ENCODE measurements at places on chromosomes 4 and X.

DNA sequence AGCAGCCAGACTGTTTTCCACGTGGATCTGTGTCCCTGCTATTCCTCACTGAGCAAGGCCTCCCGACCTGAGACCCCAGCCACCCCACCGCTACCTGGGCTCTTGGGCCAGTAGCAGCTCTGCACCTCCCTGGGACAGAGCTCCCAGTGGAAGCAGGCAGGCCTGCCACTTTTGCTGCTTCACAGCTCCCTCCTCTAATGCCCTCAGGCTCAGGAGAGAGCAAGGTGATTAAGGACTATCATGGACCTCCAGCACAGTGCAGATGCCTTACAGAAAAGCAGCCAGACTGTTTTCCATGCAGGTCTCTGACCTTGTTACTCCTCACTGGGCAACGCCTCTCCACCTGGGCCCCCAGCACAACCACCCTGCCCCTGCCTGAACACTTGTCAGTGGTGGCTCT, 37.0 kb downstream of the AWAT2 start:
- no peak for DNase-seq

- no peak for DNase-seq
Observed at GRCh38 chr4:174600391-174600790, 78.1 kb upstream of the HPGD start.

DNA sequence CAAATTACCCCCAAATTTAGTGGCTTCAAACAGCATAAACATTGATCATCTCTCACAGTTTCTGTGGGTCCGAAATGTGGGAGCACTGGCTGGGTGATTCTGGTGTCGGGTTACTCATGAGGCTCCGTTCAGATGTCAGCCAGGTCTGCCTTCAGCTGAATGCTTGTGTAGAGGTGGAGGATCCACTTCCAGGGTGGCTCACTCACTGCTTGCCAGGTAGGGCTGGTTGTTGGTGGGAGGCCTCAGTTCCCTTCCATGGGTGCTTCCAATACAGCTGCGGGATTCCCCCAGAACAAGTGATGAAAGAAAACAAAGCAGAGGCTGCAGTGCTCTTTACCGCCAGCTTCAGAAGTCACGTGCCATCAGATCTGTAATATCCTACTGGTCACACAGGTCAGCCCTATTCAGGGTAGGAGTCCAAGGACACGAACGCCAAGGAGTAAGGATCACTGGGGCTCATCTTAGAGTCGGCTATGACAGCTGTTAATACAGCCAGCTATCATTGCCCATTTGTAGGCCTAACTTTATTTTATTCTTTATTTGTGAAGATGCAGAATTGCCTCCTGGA, 1.1 kb upstream of the SMIM43 start:
- DNase-seq: no peak

GRCh38 chrX:133258481-133258880, 40.3 kb upstream of the TFDP3 start:
- no peak for DNase-seq

- DNase-seq: no peak
Observed at GRCh38 chr4:153469031-153469430, 2.9 kb downstream of the TMEM131L start.

- peak; percentile 87 for DNase-seq
Observed at GRCh38 chr4:1011022-1011665, at the start of gene FGFRL1. Gene FGFRL1 (plus strand): TSS chr4:1011626. CDS start chr4:1012486, 860 bp downstream.

- DNase-seq: no peak
Observed at GRCh38 chr4:52657292-52657617, 1.8 kb downstream of the USP46 start.

GRCh38 chrX:13103914-13104274, 59.5 kb upstream of the FAM9C start:
- no peak for DNase-seq

- DNase-seq: no peak
Observed at GRCh38 chrX:123436512-123437136, 252.5 kb downstream of the GRIA3 start.

GRCh38 chr4:115781528-115782146, 668.2 kb upstream of the NDST4 start:
- no peak for DNase-seq

- DNase-seq: no peak
Observed at GRCh38 chr4:48085821-48086589, 48.0 kb downstream of the TXK start.

DNA sequence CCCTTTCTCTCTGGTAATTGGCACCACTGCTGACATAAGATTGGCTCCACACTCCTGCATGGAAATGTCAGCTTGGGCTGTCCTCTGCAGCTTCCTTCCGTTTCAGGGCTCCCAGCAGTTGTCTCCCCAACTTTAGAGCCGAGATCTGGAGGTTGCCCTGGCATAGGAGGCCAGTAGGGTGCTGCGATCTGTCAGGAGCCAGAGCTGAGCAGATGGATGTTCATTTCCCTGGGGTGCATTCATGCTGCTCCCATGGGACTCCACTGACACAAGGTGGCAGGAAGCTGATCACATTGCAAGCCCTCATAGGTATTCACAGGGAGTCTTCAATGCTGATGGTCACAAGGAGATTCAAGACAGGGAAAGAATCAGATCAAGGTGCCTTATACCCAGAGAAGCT, 116.6 kb upstream of the RAI2 start:
- no peak for DNase-seq

- no peak for DNase-seq
Observed at GRCh38 chrX:103792916-103793544, 16.4 kb downstream of the PLP1 start.

GRCh38 chr4:128393101-128393704, 105.6 kb upstream of the PGRMC2 start:
- DNase-seq: no peak

DNA sequence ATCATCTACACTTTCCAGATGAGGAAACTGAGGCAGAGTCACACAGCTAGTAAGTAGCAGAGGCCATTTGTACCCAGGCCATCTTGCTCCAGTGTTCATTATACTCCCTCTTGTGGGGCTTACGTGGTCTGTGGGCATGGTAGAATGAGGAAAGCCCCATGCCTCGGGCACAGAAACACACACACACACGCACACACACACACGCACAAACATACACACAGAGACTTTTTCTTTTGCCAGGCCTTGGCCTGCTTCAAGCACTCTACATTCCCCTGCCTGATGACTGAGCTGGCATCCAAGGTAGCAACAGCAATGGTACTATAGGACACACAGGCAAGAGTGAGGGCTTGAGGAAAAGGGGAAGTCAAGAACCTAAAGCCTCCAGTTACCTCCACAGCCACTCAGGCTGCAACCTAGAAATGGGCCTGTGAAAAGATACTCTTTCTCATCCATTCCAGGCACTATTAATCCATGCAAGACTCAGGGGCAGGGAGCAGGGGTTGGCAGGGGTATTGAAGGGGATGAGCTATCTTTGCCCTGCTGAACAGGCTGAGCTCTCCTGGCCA, 43.6 kb downstream of the STARD8 start:
- DNase-seq: no peak

DNA sequence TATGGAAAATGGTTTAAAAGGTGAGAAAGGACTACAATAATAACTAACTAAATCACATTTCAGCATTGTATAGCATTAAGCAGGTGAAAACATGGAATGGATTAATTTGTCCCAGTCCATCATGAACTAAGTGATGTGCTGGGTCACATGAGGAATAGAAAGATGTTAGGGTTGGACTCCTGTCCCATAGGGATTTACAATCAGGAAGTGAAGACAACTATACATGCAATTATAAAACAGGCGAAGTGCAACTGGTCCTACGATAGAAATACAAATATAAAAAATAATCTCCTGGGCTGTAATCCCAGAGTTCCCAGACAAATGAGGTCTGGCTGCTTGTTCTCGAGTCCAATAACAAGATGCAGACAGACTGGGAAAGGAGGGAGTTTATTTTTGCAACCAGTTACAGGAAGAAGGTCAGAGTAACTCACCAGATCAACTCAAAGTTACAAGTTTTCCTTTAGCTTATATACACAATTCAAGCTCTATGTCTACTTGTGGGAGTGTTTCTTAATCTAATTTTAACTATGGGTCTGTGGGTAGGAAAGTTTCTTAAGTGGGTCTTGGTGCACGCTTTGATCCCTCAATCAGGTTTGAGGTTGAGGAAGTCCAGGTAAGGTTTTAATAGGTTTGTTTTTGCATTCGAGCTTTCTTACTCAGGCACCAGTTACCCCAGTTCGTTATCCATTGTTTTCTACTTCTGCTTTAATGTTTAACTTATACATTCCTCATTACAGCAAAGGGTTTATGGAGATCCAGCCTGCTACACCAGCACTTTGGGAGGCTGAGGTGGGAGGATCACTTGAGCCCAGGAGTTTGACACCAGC, 50.1 kb downstream of the IGFBP7 start:
- no peak for DNase-seq

DNA sequence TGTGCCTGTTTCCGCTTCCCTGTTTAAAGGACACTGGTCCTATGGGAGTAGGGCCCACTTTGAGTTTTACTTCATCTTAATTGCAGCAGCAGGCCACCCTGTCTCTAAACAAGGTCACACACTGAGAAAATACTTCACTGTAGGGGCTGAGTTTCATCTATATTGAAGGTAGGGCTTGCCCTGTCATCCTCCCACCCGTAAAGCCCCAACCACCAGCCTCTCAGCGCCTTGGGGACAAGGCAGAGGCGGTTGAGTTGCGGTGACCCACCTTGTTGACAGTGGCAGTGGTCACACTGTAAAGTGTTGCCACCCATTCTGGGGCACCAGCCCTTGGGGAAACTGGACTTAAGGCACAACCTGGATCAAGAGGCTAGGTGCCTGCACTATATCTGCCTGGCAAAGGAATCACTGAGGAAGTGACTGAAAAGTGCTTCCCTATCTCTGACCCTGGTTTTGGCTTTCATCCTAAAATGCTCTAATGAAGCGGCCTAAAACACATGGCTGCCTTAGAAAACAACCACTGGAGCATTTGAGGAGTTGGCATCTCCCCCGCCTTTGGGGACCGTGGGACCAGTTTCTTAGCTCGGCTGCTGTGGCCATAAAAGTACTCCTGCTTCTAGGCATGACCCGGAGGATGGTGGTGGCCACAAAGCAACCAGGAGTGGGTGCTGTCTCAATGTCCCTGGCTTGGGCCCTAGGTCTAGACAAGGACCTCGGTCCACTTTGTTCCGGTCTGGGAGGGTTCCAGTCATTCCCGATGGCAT, 7.8 kb upstream of the WDR1 start:
- DNase-seq: no peak

GRCh38 chr4:4866124-4866865, 6.8 kb downstream of the MSX1 start:
- no peak for DNase-seq

GRCh38 chr4:126869967-126870366, 762.8 kb upstream of the INTU start:
- DNase-seq: no peak

GRCh38 chr4:161186012-161186411, 977.8 kb downstream of the FSTL5 start:
- DNase-seq: no peak

- no peak for DNase-seq
Observed at GRCh38 chr4:38647101-38647819, 16.7 kb upstream of the KLF3 start.

GRCh38 chr4:24529555-24529954, 54.8 kb downstream of the DHX15 start:
- no peak for DNase-seq

- DNase-seq: no peak
Observed at GRCh38 chrX:24276015-24276414, 37.9 kb downstream of the SUPT20HL2 start.

DNA sequence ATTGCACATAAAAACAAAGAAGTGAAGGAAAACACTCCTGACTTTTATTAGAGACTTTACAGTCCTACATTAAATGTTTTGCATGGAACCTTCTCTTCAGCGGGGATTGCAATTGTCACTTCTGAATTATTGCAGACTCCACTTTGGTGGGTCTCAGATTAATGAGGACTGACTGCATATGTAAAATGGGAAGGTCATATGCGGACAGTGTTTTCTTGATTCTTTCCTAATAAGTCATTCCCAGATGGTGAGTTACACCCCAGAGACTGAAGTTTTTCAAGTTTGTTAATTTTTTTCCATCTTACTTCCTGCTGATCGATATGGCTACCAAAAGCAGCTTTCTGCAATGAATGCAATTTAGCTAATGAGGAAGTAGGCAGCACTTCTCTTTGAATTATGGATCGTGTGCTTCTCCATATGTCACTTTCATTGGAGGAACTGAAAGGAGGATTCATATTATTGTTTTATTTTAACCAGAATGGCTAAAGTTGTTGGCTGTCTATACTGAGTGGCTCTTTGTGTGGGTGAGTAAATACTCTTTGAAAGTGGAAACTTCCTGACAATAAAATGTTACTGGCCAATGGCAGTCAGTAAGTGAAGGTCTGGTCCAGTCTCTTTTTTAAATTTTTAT, 119.3 kb upstream of the CLNK start:
- DNase-seq: no peak

- DNase-seq: no peak
Observed at GRCh38 chr4:121846662-121847061, 23.0 kb upstream of the CCNA2 start.

DNA sequence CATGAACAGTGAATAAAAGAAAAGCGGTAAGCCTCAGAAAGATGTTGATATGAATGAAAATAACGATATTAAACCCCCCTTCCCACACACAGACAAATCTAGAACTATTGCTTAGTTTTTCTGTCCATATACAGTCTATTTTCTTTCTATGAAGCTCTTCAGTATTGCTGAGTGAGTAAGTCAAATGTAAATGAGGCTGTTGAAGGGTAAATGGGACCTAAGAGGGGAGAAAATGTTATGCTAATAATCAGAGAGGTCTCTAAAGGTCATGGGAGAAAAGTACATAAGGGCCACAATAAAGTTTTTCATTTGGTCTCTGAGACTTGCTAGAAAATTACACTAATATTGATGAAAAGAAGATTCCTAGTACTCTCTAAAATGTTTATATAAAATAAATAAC, 56.2 kb downstream of the PABPC4L start:
- DNase-seq: no peak

Data from progenitor cell of endocrine pancreas (in vitro differentiated cells).